ENCODE measurements at places on chromosomes 12 and 14.

DNA sequence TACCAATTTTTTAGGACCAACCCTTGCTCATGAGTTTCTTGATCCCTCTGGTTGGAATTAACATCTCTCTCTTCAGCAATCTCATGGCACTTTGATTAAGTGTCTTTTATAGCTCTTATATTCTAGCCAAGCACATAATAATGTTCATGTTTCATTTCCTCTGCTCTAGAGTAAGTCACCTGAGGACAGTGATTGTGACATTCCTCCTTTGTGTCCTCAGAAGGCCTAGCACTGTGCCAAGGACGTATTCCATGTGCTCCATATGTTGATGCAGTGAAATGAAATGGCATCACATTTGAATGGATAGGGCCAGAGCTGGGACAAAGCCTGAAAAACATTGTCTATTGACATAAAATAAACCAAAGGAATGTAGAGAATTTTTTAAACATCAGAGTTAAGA, 322.8 kb upstream of the PRICKLE1 start:
- no peak for DNase-seq

- DNase-seq: peak; percentile 10
Measured at GRCh38 chr12:83763425-83763824, 1076.7 kb downstream of the TMTC2 start.

DNA sequence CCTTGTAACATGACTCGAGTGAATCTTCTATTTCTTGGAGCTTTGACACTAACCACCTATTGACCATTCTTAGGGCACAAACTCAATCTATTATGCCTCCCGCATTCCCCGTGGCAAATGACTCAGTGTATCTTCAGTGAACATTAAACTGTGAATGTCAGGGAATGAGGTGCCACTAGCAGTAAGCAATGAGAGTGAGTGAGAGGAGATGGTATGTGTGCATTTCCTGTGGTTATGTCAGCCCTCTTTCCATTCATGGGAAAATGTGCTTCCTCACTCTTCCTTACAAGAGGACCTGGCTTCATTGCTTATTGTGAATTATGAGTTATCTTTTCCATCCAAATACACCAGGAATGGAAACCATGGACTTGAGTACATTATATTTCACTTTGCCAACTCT, 229.2 kb downstream of the EMP1 start:
- DNase-seq: peak; percentile 12

DNA sequence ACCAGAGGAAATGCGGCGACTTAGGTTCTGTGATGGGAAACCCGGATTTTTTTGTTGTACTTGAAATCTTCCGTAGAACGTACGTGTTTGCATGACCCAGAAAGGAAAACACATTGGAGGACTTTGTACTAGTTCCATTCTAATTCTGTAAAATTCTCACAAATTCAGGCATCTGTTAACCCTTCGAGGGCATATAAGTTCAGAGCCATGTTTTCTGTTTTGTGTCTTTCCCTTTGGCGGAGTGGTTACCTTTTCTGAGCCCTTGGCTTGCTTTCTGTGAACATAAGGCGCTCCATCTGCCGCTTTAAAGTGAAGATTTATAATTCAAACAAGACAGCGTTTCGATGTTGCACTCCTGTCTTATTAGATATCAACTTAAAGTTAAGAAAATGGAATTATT, 34.2 kb downstream of the BICD1 start:
- no peak for DNase-seq

DNA sequence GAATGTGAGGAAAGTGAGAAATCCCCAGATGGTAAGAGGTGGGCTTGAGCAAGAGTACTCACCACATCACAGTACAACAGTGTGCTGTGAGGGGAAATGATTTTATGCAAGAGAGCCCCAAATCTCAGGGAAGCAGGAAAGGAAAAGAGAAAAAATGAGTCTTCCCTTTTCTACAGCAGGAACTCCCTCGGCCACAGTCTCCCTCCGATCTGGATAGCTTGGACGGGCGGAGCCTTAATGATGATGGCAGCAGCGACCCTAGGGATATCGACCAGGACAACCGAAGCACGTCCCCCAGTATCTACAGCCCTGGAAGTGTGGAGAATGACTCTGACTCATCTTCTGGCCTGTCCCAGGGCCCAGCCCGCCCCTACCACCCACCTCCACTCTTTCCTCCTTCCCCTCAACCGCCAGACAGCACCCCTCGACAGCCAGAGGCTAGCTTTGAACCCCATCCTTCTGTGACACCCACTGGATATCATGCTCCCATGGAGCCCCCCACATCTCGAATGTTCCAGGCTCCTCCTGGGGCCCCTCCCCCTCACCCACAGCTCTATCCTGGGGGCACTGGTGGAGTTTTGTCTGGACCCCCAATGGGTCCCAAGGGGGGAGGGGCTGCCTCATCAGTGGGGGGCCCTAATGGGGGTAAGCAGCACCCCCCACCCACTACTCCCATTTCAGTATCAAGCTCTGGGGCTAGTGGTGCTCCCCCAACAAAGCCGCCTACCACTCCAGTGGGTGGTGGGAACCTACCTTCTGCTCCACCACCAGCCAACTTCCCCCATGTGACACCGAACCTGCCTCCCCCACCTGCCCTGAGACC, 7.8 kb downstream of the ATN1 start:
- DNase-seq: no peak

- DNase-seq: no peak
Measured at GRCh38 chr14:89634037-89634436, 217.0 kb upstream of the FOXN3 start.

GRCh38 chr14:101119830-101120571, 216.5 kb upstream of the RTL1 start:
- DNase-seq: no peak

GRCh38 chr12:114955414-114956014, 271.5 kb upstream of the TBX3 start:
- DNase-seq: no peak

GRCh38 chr12:123764109-123764508, 2.0 kb downstream of the DNAH10 start:
- no peak for DNase-seq

DNA sequence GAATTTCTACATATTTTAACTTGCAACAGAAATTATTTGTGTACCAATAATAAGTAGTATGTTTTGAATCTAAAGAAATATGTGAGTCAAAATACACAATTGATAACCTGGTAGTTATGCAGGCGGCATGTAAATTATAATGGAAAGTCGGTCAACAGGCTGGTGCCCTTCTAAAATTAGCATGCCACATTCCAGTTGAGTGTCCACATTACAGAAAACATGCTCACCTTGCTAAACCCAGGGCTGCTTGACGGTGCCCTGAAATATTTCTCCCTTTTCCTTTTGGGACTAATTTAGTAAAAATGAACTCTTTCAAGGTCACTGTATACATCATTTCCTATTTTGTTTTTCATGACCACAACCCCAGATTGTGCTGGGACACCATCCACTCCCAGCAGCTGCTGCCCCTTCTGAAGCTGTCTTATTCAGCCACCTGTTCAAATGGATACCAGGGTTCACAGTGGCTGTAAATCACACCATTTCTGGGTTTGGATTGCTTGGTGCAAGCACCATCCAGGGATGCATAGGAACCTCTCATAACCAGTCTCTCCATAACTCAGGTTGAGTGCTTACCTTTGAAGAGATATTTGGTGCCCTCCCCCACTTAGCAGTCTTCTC, 110.6 kb downstream of the ANO6 start:
- no peak for DNase-seq

GRCh38 chr14:105087308-105087962, 22.2 kb upstream of the GPR132 start:
- peak; percentile 84 for DNase-seq

DNA sequence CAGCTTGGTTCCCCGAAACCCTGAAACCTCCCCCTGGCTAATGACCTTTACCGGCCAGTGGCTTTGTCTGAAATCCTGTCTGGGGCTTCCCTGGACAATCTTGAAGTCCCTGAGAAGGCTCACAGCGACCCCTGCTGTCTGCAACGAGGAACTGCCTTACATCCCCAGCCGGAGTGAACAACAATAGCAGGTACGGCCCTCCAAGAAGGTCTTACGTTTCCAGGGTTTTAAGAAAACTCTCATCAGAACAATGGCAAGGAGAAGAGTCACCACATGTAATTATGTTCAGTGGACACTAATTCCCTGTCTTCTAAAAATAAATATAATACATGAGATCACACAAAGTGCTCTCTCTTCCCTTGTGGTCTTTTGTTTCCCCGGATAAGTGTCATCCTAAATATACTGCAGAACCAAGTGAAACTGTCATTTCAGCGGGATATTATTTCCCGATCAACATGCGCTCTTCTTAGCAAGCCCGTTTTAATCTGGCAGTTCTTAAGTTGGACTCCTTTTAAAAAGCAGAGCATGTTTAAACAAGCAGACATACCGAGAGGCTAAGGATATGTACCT, 53.3 kb downstream of the RBM19 start:
- peak; percentile 73 for DNase-seq

GRCh38 chr14:72783741-72784140, 110.2 kb downstream of the DPF3 start:
- no peak for DNase-seq

DNA sequence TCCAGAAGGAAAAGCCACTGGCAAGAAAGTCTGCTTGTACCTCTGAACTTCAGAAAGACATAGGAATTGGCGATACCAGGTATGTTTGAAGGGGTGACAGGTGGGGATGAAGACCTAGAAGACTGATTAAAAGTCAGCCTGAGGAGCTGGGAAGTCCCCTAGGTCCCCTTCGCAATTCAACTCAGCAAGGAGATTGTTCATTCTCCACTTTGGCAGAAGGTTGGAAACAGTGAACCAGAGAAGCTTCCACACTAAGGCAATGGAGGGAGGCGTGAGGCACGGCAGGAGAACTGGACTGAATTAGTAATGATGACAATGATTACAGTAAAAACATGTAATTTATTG, 240.3 kb upstream of the TMPO start:
- no peak for DNase-seq
